ENCODE measurements at places on chromosomes 2 and 18.

GRCh38 chr18:63257453-63257852, 62.1 kb downstream of the BCL2 start:
- DNase-seq, result no peak

GRCh38 chr2:177909962-177910361, 162.6 kb downstream of the PDE11A start:
- no peak for DNase-seq

GRCh38 chr2:82428251-82428650, 2030.8 kb downstream of the SUCLG1 start:
- DNase-seq, result no peak

- peak; percentile 21 for DNase-seq
These were observed 151.1 kb upstream of the LHCGR start for GRCh38 chr2:48906633-48907032.

- peak; percentile 38 for DNase-seq
These were observed 409.2 kb upstream of the TCF4 start for GRCh38 chr18:55997151-55997561.

DNA sequence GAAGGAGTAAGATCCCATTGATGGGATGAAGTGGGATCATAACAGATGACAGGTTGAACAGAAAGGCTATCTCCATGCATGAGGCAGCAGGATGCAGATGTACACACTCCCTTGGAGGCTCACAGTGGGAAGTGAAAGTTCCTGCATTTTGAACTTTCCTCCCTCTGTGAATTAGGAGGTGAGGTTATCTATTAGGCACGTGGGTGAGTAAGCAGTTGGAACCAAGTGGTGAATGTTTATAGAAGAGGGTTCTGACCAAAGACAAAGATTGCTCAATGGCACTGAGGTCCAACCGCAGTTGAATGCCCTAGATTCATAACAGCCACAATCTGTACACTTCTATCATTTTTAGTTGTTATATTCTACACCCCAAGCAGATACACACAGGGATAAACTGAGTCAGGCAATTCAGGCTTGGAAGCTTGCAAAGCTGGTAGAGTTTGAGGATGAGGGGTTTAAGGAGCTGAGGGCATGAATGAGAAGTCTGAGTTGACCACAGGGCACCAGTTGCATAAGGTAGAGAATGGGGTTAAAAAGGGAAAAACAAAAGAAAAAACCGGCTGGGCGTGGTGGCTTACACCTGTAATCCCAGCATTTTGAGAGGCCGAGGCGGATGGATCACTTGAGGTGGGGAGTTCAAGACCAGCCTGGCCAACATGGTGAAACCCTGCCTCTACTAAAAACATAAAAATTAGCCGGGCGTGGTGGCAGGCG, 7.1 kb upstream of the KCMF1 start:
- no peak for DNase-seq

GRCh38 chr2:186950694-186951093, 101.7 kb upstream of the ZSWIM2 start:
- no peak for DNase-seq

GRCh38 chr2:17747684-17748452, 5.7 kb downstream of the SMC6 start:
- no peak for DNase-seq

Data from OCI-M1 (cell line).